ENCODE measurements at places on chromosomes 2 and 18.

GRCh38 chr2:42838133-42838532, 45.8 kb upstream of the HAAO start:
- no peak for DNase-seq

DNA sequence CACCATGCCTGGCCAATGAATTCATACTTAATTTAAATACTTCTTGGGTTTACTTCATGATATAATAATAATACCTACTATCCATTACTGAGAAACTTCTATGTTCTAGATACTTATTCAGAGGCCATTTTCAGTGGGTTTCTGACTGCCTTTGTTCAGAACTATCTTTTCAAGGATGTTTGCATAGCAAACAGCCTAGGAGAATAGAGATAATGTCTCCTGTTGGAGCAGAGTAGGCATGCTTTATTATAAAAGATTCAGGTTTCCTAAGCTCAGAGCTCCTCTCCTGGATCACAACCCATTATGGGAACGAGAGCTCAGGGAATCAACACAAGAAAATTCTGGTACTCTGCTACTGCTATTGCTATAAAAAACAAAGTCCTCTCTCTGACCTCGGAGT, 11.1 kb downstream of the FASTKD1 start:
- DNase-seq = no peak

DNA sequence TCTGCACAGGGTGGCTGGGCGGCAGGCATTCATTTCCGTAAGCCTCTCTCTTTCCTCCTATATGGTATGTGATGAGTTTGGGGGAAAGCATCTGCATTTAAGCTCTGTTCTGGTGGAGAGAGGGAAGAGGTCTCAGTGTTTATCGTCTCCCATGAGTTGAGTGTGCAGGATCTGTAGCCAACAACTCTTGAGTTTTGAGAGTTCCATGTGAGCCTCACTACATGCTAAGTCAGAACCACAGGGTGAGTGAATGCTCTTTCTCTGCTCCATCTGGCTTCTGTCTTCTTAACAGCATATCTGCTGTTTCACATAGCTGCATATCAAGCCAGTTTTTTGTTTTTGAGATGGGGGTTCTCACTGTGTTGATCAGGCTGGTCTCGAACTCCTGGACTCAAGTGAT, 22.7 kb downstream of the RAB31 start:
- no peak for DNase-seq

GRCh38 chr18:23340661-23341060, 112.4 kb upstream of the RIOK3 start:
- DNase-seq = peak; percentile 27

DNA sequence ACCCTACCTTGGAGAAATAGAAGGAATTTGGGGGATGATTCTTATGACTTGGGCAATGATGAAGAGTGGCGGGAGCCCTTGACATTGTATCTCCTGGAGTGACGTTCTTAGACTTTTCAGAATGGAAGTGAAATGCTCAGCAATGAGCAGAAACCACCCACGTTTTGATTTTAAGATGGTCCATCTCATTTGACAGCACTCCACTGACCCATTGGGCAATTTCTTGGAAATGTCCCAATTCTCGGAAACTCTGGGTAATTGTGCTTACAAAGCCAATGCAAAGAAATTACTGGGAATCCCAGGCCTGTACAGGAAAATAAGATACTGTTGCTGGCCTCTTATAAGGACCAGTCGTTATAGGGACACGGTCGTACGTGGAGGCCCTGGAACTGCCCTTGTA, 170.0 kb upstream of the COPS8 start:
- DNase-seq = no peak

- DNase-seq = no peak
These were observed 82.7 kb downstream of the ALMS1 start for GRCh38 chr2:73468376-73468775.

DNA sequence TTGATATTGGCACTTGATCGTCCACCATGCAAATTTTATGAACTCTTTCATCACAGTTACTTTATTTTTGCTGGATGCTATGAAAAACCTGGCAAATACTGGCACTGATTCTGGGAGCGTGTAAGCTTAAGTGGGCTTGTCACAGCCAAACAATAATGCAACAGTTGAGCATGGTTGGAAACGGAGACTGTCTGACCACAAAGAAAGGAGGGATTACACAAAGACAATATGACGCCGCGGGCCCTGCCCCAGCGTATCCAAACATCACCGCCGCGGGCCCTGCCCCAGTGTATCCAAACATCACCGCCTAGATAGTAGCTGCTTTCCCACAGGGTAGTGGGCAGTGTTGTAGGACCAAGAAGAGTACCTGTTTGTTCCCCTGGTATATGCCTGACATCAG, 135.9 kb downstream of the PRPF40A start:
- no peak for DNase-seq

DNA sequence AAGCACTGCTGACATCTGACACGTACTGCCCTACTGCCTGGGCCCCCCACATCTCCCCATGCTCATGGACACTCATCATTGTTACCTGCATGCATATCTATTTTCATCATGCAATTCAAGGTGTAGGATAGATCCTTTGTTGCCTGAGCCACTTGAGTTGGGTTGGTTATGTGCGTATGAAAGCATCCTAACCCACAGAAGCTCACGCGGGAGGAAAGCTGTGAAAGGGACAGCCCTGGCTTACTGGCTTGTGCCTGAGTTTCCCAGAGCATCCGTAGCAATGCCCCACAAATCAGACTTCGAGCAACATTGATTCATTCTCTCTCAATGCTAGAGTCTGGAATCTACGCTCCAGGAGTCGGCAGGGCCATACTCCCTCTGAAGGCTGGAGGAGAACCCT, 285.5 kb downstream of the PHLPP1 start:
- no peak for DNase-seq

- DNase-seq = peak; percentile 66
These were observed at the start of gene FECH for GRCh38 chr18:57586251-57587049. Gene FECH (minus strand): TSS chr18:57586702. CDS start chr18:57586620, 82 bp downstream.

DNA sequence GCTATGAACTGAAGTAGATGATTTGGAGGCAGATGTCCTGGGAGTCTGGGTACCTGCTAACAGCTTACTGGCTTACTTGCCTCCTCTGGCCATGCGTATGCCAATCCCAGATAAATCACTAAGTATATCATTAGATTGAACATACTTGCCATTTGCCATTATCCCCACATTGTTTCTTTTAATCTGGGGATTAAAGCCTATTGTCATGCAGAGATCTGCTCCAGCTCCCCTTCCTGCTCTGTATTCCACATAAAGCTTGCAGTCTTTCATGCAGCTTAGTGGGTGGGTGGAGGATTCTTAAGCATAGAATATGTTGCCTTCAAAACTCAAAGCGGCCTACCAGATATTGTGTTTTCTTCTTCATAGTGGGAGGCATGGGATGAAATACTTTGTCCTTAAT, 311.8 kb upstream of the MMADHC start:
- DNase-seq = no peak

GRCh38 chr2:72124376-72124775, 23.3 kb downstream of the CYP26B1 start:
- peak; percentile 66 for DNase-seq

GRCh38 chr2:86350751-86351150, 13.3 kb upstream of the REEP1 start:
- no peak for DNase-seq

DNA sequence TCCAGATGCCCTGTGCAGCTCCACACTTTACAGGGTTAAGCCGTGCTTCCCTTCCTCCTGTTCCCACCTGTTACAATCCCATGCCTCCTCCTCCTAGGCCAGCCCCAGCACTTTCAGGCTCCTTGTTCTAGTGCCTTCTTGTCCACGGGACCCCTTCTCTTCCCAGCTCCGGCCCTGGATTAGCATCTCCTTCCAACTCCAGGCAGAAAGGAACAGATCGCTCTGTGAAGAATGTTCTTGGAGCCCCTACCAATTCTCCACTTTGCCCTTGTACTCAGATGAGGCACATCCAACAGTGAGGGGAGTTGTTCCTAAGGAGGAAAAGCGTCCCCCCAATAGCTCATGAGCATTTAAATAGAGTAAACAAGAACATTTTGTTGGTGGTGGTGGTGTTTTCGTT, 72.7 kb downstream of the CABLES1 start:
- DNase-seq = no peak

- no peak for DNase-seq
These were observed 199.7 kb upstream of the BOD1L2 start for GRCh38 chr18:56947236-56947635.

- no peak for DNase-seq
These were observed 7.6 kb downstream of the BARD1 start for GRCh38 chr2:214801768-214802397.
